ENCODE measurements at places on chromosomes 6 and 20.

DNA sequence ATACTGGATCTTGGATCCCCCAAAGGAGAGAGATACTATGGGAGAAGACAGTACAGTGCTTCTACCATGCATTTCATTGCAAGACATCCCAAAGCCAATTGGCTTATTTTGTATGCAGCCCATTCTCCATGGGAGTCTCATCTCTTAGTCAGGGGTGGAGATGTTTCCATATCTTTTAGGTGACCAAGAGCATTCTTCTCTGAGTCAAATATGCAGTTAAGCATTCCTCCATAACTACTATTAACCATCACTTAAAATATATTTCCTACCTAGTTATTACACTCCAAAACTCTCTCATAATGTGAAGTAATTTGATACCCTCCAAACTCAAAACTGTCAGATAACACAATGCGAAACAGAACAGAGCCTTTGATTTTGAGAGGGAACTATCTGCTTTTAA is 542.6 kb downstream of the HDGFL1 start:
- DNase-seq, result no peak

- DNase-seq, result no peak
Observed at GRCh38 chr6:132515386-132515785, 2.5 kb upstream of the STX7 start.

GRCh38 chr20:10758446-10758845 is 84.6 kb upstream of the JAG1 start:
- no peak for DNase-seq

DNA sequence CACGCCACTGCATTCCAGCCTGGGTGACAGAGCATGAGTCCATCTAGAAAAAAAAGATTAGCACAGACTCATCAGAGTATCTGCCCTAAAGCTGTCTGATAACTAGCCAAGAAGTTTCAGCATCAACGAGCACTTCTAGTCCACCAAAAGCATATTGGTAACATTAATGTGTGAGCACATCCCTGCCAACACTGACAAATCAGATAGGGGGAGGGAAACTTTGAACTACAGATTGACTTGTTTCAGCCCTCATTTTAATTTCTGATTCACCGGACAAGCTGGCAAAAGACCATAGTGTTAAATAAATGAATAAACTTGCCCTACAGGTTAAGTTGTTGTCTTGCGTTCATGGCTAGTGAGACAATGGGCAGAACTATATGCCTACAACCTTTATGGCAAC is 7.7 kb upstream of the SEC63 start:
- no peak for DNase-seq

- DNase-seq, result no peak
Observed at GRCh38 chr6:110859335-110859792, 15.2 kb upstream of the AMD1 start.

DNA sequence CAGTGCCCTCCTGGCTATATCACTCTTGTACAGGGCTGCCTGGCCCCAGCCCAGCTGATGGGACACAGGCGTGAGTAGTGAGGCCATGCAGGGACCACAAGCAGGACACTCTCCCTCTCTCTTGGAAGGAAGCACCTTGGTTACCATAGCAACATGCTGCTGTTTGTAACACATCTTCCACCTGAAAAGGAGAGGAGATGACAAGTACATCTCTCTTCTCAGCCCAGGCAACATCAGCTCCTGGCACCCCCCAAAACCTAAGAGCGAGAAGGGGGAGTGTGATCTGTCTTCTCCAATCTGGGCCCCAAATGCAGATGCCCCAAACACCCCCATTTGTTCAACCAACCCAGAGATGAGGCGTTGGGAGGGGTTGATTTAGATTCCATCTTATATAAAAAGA is 49.9 kb downstream of the KCNB1 start:
- DNase-seq, result no peak

GRCh38 chr6:116254297-116255056 is 602 bp upstream of the TSPYL4 start:
- no peak for DNase-seq

Data from activated CD4-positive, alpha-beta T cell treated with anti-CD3 and anti-CD28 coated beads for 1 hour (primary cell).